ENCODE measurements at places on chromosomes 1 and 21. TPM values are rescaled to one million over a fixed set of nuclear protein-coding genes. Genes with fewer than 3 reads are reported as not detected.

The OR2L2 gene
- not detected for total RNA-seq

The S100A9 gene
- 0.59 TPM for total RNA-seq

The HES3 gene
- not detected for total RNA-seq

The ABCB10 gene
- total RNA-seq, result 20.3 TPM

The ABL2 gene
- 22.9 TPM for total RNA-seq

The HCRTR1 gene
- not detected for total RNA-seq

The KHDRBS1 gene
- total RNA-seq, result 215 TPM

The CLEC20A gene
- total RNA-seq, result not detected

The DMRTA2 gene
- total RNA-seq, result not detected

The MYOG gene
- not detected for total RNA-seq

The PSMG1 gene
- total RNA-seq, result 83.7 TPM

GRCh38 chr1:180295999-180296398 lies 65.9 kb downstream of the LHX4 start:
- DNase-seq, result no peak
- H3K27ac ChIP-seq, result no peak overlapping the region
- H3K4me3 ChIP-seq, result no peak overlapping the region
- no peaks in the 10 kb centered on the region for H3K27me3 ChIP-seq

- H3K27ac ChIP-seq, result no peak overlapping the region
- no peak overlapping the region for H3K4me3 ChIP-seq
- H3K36me3 ChIP-seq, result no peaks in the 10 kb centered on the region
- peaks cover 9% of the 10 kb centered on the region for H3K4me1 ChIP-seq
- DNase-seq, result no peak
Observed at GRCh38 chr1:24003331-24003972, 23.3 kb upstream of the SRSF10 start.

- H3K27ac ChIP-seq, result no peak overlapping the region
- DNase-seq, result no peak
- no peaks in the 10 kb centered on the region for H3K36me3 ChIP-seq
- no peaks in the 10 kb centered on the region for H3K27me3 ChIP-seq
Observed at GRCh38 chr1:246513041-246513440, 6.0 kb upstream of the SMYD3 start.

DNA sequence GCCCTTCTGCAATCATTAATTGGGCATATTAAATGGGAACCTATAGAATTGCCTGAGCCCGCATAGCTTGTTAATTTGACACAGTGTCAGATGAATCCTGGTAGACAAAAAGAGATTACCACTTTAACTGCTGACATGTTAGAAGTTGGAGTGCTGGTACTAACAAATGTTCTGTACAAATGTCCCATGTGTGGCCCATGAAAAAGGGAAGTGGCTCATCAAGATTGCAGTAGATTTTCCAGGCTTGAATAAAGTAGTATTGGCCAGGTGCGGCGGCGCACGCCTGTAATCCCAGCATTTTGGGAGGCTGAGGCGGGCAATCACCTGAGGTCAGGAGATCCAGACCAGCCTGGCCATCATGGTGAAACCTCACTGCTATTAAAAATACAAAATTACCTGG lies 45.6 kb downstream of the GNPAT start:
- H3K27ac ChIP-seq, result no peak overlapping the region
- H3K27me3 ChIP-seq, result no peaks in the 10 kb centered on the region
- H3K4me1 ChIP-seq, result no peaks in the 10 kb centered on the region
- no peak for DNase-seq

DNA sequence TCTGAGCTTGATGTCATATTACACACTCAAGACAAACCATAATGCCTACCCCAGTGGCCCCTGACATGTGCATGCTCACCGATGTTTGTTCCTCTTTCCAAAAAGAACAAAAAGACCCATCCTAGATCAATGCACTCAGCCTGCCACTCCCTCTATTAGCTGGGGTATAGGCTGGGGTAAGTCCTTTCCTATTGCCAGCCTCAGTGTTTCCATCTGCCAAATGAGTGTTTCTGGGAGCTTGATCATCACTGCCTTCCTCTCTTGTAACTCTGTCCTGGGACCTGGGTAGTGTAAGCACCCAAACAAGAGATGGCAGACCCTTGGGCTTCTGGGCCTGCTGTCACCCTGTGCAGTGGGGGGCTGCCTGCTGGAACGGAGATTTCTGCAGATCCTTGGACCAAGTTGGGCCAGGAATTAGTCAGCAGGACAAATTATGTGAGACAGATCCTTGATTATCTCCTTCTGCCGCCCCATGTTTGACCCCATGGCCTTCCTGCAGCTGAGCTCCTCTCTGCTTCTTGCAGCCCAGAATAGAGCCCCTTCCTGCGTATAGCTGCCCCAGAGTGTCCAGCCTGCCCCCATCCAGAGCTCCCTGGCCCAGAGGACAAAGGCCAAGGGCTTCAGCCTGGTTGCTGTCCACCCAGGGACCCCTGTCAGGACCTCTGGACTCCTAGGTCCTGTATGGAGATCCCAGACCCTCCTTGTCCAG lies 31.5 kb upstream of the LRP8 start:
- H3K27ac ChIP-seq, result no peak overlapping the region
- no peak overlapping the region for H3K4me3 ChIP-seq
- no peak for DNase-seq
- H3K36me3 ChIP-seq, result no peaks in the 10 kb centered on the region
- H3K4me1 ChIP-seq, result no peaks in the 10 kb centered on the region

DNA sequence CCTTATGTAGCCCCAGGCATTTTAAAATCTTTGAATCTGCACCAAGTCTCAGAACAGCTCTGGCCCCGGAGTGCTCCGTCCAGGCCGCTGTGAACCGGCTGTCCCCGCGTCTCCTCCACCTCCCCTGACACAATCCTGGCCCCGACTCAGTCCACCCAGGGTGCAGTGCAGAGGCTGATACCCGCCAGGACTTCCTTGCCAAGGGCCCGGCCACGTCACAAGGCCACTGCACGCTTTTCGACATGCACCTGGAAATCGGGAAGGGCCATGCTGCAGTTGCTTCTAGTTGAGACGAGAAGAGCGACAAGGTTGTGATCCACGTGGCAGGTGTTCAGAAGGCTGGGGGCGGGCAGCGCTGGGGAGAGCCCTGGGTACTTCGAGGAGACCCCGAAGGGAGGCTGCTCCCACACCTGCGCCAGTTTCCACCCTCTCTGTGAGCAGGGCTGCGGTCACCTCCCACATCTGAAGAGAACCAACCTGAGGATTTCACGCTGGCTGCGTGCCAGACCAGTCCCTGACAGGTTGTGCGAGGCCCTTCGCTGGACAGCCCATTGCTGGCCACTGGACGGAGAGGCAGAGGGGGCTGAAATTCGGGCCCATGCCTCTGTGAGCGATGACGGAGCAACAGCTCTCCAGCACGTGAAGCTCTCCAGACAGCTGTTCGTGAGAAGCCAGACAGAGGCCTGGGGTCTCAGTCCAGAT lies 6.7 kb downstream of the VWA1 start:
- no peaks in the 10 kb centered on the region for H3K36me3 ChIP-seq
- H3K27ac ChIP-seq, result no peak overlapping the region
- peaks cover 14% of the 10 kb centered on the region for H3K4me1 ChIP-seq
- no peak for DNase-seq
- no peaks in the 10 kb centered on the region for H3K27me3 ChIP-seq

DNA sequence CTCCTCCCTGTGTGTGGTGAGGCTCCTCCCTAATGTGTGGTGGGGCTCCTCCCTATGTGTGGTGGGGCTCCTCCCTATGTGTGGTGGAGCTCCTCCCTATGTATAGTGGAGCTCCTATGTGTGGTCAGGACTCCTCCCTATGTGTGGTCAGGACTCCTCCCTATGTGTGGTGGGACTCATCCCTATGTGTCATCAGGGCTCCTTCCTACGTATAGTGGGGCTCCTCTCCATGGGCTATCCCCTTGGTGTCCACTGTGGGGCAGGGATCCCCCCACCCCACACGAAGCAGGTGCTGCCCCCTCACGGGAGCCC lies 29.6 kb downstream of the PRSS38 start:
- no peaks in the 10 kb centered on the region for H3K36me3 ChIP-seq
- no peaks in the 10 kb centered on the region for H3K27me3 ChIP-seq
- no peaks in the 10 kb centered on the region for H3K4me1 ChIP-seq
- DNase-seq, result no peak

- no peak overlapping the region for H3K27ac ChIP-seq
- DNase-seq, result no peak
- H3K4me3 ChIP-seq, result peak overlapping the region; percentile 45
- H3K27me3 ChIP-seq, result no peaks in the 10 kb centered on the region
Observed at GRCh38 chr1:22163564-22163963, 20.7 kb upstream of the WNT4 start.

GRCh38 chr1:206545351-206545750 lies 38.0 kb downstream of the RASSF5 start:
- H3K4me1 ChIP-seq, result peaks cover 7% of the 10 kb centered on the region
- no peak overlapping the region for H3K27ac ChIP-seq
- no peak overlapping the region for H3K4me3 ChIP-seq
- no peaks in the 10 kb centered on the region for H3K36me3 ChIP-seq

DNA sequence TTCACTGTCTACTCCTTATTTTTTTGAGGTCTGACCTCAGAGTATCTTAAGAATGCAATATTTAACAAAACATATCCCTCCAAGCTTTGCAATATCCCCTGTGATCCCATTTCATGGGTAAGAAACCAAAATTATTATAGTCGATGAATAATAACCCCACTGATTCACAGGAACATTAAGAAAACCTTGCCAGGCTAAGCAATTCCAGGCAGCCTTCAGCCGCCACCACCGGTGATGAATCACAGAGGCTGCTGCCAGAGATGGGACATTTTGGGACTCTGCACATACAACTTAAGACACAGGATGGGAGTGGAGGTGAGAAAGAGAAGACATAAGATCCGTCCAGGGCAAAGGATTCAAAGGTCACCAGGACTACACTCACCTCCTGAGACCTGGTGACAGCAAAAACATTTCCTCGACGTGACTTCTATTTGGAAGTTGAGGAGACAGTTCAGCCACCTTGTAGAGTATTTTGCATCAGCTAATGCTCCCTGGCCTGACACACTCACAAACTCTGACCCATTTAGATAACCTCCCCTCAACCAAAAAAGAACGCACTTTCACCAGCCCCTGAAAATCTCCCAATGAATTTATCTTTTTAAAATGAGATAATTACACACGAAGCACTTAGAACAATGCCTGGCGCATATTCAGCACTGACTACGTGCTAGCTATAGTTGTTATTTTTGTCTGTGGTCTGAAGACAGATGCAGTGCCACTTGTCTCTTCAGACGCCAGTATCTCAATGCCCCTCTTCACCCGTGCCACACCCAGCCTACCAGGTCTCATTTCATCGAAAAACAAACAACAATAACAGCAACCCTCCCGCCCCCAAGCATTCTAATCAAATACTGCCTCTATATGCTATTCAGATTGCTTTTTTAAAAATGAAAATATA lies 17.8 kb upstream of the OVAAL start:
- no peaks in the 10 kb centered on the region for H3K27me3 ChIP-seq
- no peak overlapping the region for H3K27ac ChIP-seq
- no peak for DNase-seq
- no peaks in the 10 kb centered on the region for H3K4me1 ChIP-seq
- H3K36me3 ChIP-seq, result no peaks in the 10 kb centered on the region

DNA sequence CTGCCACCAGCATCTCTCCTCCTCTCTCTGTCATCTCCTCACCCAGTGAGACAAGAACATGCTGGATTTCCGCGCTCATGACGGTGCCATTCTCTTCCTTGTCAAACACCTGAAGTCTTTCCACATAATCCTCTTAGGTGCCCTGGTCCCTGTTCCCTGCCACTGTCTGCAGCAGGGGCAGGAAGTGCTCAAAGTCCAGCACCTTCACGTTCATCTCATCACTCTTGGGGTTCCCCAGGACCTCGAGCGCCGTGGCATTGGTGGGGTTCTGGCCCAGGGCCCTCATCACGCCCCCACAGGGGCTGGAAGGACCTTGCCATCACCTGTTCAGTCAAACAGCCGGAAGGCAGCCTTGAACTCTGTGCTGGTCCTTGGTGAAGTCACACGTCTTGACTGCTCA lies 9.1 kb upstream of the AGPAT3 start:
- no peak overlapping the region for H3K4me3 ChIP-seq
- no peaks in the 10 kb centered on the region for H3K36me3 ChIP-seq
- no peak overlapping the region for H3K27ac ChIP-seq
- no peaks in the 10 kb centered on the region for H3K27me3 ChIP-seq
- DNase-seq, result no peak
- H3K4me1 ChIP-seq, result peaks cover 7% of the 10 kb centered on the region

DNA sequence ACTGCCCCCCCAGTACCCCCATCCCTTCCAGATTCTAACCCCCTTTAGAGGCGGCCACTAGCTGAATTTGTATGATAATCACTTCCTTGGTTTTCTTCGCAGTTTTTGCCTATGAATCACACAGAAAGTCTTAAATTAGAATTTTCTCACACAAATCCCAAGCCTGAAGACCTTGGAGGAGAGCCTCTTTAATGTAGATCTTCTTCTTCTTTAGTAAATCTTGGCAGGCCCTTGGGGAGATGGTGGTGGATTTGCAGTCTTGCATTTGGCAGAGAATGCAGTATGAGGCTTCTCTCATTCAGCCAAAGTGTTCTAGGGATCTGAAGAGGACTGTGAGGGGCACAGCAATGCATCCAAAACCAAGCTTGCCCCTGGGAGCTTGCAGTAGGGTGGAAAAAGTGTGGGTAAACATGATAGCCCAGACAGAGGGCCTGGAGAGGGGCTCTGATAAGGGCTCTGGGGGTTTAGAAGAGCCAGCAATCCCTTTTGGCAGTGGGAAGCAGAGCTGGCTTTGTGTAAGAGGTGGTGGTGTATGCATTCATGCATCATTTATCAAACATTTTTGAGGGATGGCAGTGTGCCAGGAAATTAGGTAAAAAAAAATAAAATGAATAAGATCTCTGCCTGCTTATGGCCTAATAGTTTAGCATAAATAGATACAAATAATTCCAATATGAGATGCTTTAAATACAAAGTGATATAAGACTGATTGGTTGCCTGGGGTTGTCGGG lies 7.7 kb upstream of the CDC42 start:
- DNase-seq, result no peak
- no peak overlapping the region for H3K4me3 ChIP-seq
- no peaks in the 10 kb centered on the region for H3K27me3 ChIP-seq
- peaks cover 24% of the 10 kb centered on the region for H3K4me1 ChIP-seq
- H3K27ac ChIP-seq, result no peak overlapping the region

GRCh38 chr1:11550664-11551283 lies 71.8 kb downstream of the DISP3 start:
- peak; percentile 38 for DNase-seq
- H3K36me3 ChIP-seq, result no peaks in the 10 kb centered on the region
- H3K4me1 ChIP-seq, result no peaks in the 10 kb centered on the region

GRCh38 chr1:240947438-240948224 lies 335.7 kb upstream of the GREM2 start:
- no peak overlapping the region for H3K4me3 ChIP-seq
- no peak overlapping the region for H3K27ac ChIP-seq
- H3K27me3 ChIP-seq, result no peaks in the 10 kb centered on the region
- DNase-seq, result no peak

DNA sequence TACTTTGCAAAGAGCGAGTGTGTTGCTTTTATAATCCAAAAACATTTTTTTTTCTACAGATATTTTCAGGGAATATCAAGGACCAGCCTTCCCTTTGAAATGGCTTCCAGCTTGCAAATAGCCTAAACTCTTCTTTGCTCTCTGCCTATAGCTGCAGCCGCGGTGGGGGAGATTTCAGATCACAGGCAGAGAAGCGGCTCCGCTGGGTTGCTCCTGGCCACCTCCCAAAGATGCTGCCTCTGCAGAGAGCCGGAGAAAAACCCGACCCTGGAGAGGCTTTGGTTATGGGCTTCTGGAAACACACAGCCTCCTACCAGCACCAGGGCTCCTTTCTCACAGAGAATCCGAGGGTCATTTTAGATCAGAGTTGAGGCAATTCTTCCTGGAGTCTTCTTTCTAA lies 18.6 kb upstream of the PAX7 start:
- H3K4me3 ChIP-seq, result no peak overlapping the region
- no peaks in the 10 kb centered on the region for H3K36me3 ChIP-seq
- no peak for DNase-seq
- no peaks in the 10 kb centered on the region for H3K4me1 ChIP-seq

- H3K36me3 ChIP-seq, result no peaks in the 10 kb centered on the region
- H3K27ac ChIP-seq, result peak overlapping the region; percentile 95
- H3K27me3 ChIP-seq, result no peaks in the 10 kb centered on the region
- DNase-seq, result no peak
- peaks cover 24% of the 10 kb centered on the region for H3K4me1 ChIP-seq
Observed at GRCh38 chr1:215567491-215568298, 591 bp downstream of the KCTD3 start.
